ENCODE measurements at places on chromosomes 2 and 18.

DNA sequence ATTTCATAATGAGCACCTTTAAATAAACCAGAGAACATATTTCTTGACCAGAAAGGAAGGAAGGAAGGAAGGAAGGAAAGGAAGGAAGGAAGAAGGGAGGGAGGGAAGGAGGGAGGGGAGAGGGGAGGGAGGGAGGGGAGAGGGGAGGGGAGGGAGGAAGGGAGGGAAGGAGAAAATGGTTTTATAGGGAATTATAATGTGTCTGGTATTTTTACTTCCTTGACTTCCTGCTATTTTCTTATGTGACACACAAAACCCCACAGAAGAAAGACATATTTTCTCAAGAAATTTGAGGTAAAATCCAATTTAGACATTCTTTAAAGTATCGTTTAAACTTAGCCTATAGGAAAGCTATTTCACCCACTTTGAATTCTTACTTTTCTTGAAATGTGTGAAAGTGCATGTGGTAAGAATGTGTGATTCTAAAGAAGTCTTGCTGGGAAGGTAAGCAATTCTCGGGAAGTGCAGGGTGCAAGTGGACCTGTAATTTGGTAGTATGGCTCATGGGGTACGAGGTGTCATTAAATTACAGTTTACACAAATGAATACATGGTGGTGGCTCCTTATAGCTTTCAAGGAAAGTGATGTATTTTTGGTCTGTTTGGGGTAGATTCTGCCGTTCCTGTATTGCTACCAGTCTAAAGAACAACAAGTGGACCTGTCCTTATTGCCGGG, 18.0 kb downstream of the RNF125 start:
- peak; percentile 33 for DNase-seq

- no peak for DNase-seq
Measured at GRCh38 chr2:54871457-54872107, 148.1 kb downstream of the EML6 start.

GRCh38 chr2:147460155-147460554, 384.7 kb upstream of the ACVR2A start:
- no peak for DNase-seq

DNA sequence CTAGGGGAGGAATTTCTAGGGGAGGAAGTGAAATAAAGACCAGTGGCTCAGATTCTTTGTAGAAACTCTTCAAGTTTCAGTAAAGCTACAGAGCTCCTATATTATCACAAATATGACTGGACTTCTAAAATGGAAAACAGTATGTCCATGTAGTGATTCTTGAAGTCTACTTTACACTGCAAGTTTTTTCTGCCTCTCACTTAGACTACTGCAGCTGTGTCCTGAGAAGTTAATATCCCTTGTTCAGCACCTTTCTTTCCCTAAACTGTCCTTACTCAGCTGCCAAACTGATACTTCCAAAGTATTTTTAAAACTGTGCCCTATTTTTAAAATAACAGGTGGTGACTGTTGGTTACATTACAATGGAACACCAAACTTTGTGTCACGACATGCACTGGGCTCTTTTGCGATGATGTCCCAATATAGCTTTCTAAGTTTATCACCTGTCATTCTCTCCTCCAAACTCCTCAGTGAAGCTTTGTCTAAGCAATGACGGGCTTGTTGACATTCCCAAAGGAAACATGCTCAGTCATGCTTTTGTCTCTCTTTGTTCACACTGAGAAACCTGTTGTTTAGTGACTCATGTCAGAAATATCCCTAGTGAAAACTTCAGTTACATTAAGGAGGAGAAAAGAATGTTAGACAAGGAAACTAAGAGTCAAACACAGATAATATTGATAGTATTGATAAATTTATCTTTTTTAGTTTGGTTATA, 341.1 kb downstream of the ARL6IP6 start:
- DNase-seq: no peak

GRCh38 chr2:49291619-49292018, 137.3 kb upstream of the FSHR start:
- no peak for DNase-seq

GRCh38 chr2:40317046-40317445, 134.8 kb downstream of the SLC8A1 start:
- no peak for DNase-seq

- DNase-seq: no peak
Measured at GRCh38 chr2:73063909-73064875, 7.3 kb downstream of the SFXN5 start.

- DNase-seq: no peak
Measured at GRCh38 chr2:189304360-189304759, 124.8 kb upstream of the COL5A2 start.

GRCh38 chr2:21633466-21633865, 509.7 kb downstream of the TDRD15 start:
- no peak for DNase-seq

- DNase-seq: no peak
Measured at GRCh38 chr18:27954226-27954625, 222.7 kb downstream of the CDH2 start.

DNA sequence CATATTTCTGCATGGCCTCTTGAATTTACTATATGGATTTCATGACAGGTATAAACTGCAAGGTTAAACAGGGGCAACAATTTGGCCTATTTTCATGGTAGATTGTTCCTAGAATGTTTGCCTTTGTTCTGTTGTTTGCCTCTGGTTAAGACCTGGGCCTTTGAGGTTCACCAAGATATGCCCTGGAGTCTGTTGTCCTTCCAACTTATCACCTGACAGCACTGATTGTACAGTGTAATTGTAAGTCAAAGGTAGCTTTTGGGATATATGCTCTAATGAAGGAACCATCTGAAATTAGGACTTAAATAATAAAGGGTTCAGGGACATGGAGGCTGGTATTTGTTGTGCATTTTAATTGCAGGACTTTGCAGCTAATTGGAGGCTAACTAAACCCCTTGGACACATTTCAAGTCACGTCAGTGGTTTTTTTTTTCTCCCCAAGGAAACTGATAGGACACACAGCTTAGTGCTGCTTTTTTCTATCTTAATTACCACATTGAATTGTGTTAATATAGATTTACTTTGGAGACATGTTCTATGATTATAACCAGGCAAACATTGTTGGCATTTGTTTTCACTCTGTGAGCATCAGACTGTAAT, 771.2 kb upstream of the LINC00305 start:
- DNase-seq: no peak

DNA sequence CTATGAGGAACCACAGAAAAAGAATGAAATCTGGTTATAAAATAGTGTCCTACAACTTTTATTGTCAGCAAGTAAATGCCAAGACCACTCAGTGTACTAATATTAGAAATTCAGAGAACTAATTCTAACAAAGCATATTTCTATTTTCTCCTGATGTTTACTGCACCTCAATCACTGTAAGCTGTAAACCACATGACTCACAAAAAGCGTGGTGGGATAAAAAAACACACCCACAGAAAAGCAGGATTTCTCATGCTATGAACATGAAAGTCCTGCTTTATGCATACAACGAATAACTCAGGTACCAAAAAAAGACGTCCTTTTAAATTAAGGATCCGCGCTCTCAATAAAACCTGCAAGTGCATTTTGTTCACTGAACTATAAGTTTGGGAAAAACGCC, 797 bp downstream of the TXNL4A start:
- no peak for DNase-seq

DNA sequence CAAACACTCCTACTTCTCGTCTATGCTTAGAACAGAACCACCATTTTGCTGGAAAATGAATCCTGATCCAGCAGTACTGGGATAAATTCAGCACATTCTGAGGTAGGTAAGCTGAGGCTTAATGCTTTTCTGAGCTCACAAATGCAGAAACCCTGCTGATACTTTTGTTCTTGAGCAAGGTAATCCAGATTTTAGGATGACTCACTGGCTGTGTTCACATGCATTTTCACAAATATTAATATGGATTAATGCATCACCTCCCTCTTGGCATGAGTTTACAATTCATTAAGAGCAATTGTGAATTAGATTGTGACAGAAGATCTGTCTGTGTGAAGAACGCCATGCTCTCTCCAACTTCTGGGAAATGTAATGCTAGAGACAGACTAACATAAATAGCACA, 42.2 kb downstream of the RAD51AP2 start:
- no peak for DNase-seq

DNA sequence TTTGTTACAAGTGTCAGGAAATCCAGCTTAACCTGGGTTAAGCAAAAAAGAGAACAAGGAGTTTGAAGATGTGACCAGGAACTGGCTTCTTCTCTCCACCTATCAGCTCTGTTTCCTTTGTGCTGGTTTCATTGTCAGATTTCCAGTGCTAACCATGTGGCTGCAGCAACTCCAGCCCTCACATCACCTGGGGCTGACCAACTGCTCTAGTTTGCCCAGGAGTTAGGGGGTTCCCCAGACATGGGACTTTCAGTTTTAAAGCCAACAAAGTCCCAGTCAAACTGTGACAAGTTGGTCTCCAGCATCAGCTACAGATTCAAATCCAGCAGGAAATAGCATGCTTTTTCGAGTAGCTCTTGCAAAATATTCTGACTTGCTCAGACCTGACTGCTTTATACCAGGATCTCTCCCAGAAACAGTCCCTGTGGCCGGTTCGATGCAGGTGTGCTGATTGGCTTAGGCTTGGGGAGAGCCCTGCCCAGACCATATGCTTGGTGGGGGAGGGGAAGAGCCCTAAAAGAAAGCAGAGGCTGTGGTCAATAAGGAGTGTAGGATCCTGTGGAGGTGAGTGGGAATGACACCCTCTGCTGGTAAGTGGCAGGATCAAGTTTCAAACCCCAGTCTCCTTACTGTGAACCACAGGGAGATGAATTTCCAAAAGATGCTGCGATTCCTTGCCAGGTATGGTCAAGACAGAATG, 49.5 kb downstream of the KCNE4 start:
- peak; percentile 2 for DNase-seq

GRCh38 chr2:120486946-120487345, 141.0 kb downstream of the INHBB start:
- DNase-seq: no peak

DNA sequence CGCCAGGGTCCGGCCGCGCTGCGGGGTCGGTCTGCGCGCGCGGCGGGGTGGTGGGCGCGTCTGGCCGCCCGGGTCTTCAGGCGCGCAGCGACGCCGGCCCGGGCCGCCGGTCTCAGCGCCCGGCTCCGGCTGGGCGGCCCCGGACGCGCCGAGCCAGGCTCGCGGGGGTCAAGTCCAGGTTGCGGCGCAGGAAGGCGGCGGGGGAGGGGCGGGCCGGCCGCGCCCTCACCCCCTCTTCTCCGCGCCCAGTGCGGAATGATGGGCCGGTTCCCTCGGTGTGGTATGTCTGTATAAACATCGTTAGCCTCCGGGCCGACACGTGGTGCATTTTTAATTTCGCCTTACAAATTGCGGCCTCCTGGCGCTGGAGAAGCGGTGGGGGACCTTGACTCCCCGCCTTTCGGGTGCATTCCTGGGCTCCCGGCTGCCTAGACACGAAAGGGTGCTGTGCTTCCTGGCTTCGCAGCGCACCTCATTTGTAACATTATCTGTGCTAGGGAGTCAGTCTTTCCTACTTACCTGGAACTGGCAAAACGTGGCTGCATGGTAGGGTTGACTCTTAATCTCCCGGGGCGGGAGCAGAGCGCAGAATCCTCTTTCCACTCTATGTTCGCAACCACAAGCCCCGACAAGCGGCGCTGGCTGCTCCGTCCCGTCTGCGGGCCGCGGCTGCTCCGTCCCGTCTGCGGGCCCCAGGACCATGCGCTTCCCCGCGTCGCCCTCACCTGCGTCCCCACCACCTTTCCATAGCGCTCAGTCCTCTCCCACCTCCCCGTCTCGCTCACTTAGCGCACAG, 69.0 kb downstream of the CTAGE1 start:
- no peak for DNase-seq

DNA sequence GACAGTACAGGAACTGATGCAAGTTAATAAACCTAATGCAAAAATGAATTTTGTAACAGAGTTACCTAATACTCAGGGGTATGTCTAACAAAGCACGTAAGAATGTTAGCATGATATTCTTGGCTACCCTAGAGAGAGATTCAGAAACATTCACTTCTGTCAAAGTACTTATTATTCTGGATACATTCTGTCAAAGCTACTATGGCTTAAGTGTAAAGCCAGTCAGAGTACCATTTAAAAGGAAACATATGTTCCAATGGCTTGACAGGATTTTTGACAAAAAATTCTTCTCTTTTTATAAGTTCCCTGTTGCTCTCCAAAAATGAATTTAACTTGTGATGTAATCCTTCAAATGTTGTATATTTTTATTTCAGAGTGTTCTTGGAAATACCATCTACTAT, 85.5 kb downstream of the PIGN start:
- no peak for DNase-seq

- no peak for DNase-seq
Measured at GRCh38 chr2:23705771-23706612, 220.9 kb downstream of the ATAD2B start.

GRCh38 chr18:22800551-22800951, 132.6 kb upstream of the RBBP8 start:
- no peak for DNase-seq

GRCh38 chr2:192971981-192972380, 777.2 kb upstream of the TMEFF2 start:
- DNase-seq: no peak

- no peak for DNase-seq
Measured at GRCh38 chr2:46135228-46135855, 161.9 kb upstream of the EPAS1 start.

GRCh38 chr2:214382229-214382628, 28.6 kb upstream of the VWC2L start:
- no peak for DNase-seq

DNA sequence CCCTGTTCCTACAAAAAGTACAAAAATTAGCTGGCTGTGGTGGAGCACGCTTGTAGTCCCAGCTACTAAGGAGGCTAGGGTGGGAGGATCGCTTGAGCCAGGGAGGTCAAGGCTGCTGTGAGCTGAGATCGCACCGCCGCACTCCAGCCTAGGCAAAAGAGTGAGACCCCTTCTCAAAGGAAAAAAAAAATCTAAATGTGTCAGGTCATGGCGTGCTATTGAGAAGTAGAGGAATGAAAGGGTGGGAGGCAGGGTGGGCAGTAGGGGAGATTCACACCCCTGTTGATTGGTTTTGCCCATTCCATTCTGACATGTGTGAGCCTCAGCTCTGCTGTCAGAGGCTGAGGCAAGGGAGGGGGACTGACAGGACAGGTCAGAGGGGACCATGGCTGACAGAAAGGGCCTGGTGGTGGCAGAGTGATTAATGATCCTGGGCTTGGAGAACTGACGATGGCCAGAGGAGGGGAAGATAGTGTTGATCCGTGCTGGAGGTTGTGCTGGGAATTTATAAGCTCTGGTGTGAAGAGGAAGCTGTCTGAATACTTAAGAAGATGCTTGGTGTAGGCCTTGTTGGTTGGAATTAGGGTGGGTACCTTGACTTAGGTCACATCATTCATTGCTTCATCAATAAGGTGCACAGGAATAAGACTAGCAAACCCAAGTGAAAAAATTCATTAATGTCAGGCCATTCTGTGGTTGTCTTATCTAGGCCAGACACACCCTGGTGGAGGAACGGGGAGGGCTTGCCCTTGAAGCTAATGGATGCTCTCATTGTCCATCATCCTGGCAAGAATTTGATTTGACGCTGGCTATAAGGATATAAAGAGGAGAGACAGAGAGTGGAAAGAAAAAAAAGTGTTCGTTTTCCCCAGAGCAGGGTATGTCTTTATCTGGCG, 19.1 kb upstream of the SMARCAL1 start:
- no peak for DNase-seq

- DNase-seq: no peak
Measured at GRCh38 chr2:174266288-174266687, 18.0 kb upstream of the OLA1 start.

GRCh38 chr18:77140439-77141109, 8.0 kb upstream of the MBP start:
- DNase-seq: peak; percentile 36

- DNase-seq: no peak
Measured at GRCh38 chr2:104250635-104251034, 603.3 kb upstream of the POU3F3 start.

GRCh38 chr18:36376361-36376760, 78.8 kb downstream of the FHOD3 start:
- DNase-seq: no peak

- DNase-seq: no peak
Measured at GRCh38 chr2:101442042-101442666, 32.8 kb downstream of the RFX8 start.
